ENCODE measurements at places on chromosomes 3 and 15.

GRCh38 chr3:89847955-89848354 lies 740.5 kb downstream of the EPHA3 start:
- no peak for DNase-seq

GRCh38 chr3:15299036-15299435 lies 33.4 kb downstream of the SH3BP5 start:
- DNase-seq = no peak

GRCh38 chr3:66200786-66201185 lies 20.0 kb upstream of the SLC25A26 start:
- DNase-seq = no peak

DNA sequence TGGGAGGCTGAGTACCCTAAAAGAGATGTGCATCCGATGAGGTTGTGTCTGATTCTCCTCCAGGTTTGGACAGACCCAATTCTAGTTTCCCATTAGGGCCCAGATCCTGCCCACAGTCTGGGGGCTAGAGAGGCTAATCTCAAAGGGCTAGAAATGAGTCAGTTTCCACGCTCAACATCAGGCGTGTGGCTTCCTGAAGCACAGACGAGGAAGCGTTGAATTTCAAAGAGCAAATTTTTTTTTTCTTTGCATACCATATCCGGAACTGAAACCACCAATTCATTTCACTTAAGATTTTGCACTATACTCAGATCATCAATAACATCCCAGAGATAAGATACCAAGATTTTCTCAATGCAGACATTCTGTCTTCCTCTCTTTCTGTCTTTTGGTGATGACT lies 173.8 kb upstream of the BCL6 start:
- DNase-seq = peak; percentile 43

GRCh38 chr15:43900996-43901395 lies 74.2 kb downstream of the WDR76 start:
- DNase-seq = no peak

DNA sequence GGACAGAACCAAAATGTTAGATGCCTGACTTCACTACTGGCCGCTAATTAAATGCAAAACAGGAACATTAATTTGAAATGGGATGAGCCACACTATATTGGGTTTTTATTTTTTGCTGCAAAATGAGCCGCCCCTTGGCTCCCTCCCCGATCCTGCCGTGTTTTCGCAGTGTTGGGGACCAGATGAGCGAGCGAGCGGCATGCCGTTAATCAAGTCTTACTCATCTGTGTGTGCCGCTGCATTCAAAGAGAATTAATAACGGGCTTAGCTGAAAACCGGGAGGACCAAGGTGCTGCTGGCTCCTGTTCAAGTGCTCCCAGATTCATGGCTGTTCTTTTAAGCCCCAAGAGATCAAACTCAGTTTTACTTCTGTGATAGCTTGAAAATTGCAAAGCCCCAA lies 20.0 kb downstream of the TAFA4 start:
- DNase-seq = no peak

- no peak for DNase-seq
These were observed 10.0 kb downstream of the TIMMDC1 start for GRCh38 chr3:119508172-119508845.

DNA sequence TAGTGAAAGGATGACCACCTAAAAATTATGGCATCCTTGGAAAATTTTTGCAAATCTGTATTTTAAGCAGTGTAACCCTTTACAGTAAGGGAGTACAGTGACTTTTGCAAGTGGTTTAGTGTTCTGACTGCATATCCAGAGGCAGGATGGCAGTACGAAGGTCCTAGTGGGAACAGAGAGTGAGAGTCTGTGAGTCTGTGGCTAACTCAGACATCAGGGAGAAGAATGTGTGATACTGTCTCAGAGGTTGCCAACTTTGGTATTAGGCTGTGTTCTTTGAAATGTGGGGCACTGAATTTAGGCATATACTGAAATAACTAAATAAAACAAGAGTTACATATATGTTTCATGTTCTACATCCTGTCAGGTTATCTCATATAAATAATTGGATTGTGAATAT lies 25.7 kb downstream of the PRKCI start:
- DNase-seq = no peak

- no peak for DNase-seq
These were observed 96.1 kb upstream of the GOLIM4 start for GRCh38 chr3:168191856-168192255.

DNA sequence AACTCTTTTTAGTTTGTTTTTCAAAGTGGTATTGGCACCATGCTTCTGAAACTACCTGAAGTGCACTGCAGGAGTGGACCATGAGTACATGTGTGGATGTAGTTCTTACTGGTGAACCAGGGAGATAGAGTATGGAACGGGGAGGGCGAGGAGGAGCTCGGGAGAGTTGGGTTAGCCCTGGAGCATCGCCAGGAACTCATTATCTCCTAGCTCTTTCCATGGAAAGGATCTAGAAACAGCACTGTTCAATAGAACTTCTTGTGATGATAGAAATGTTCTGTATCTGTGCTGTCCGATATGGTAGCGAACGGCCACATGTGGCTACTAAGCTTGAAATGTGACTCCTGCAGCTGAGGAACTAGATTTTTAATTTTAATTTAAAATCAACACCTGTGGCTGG lies 47.3 kb downstream of the VGLL4 start:
- DNase-seq = no peak

DNA sequence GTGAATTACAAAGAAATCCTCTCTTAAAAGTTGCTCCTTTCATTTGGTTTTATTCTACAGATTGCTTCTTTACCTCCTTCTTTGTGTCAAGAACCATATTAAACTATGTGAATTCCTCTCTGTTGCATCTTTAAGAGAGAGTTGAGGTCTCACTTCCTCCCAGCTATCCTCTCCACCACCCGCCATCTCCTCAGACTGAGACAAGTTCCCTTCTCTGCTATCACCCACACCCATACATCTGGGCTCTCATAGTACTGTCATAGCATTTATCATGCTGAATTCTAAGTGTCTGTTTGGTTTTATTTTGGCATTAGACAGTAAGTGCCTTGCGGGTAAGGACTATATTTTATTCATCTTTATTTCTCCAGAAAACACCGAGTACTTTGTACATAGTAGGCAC lies 54.2 kb downstream of the B3GALNT1 start:
- DNase-seq = no peak

- peak; percentile 62 for DNase-seq
These were observed at the start of gene EOMES for GRCh38 chr3:27721717-27722564. EOMES (minus strand) TSS chr3:27722323; CDS start chr3:27722294, 29 bp downstream.
